ENCODE measurements at places on chromosomes 11 and 22. TPM values are rescaled to one million over a fixed set of nuclear protein-coding genes. Genes with fewer than 3 reads are reported as not detected.

GRCh38 chr11:206002-206384, 1.2 kb downstream of the BET1L start:
- peak overlapping the region; percentile 96 for H3K4me3 ChIP-seq
- peaks cover 48% of the 10 kb centered on the region for H3K36me3 ChIP-seq
- peak; percentile 15 for DNase-seq
- H3K27ac ChIP-seq, result peak overlapping the region; percentile 95

DNA sequence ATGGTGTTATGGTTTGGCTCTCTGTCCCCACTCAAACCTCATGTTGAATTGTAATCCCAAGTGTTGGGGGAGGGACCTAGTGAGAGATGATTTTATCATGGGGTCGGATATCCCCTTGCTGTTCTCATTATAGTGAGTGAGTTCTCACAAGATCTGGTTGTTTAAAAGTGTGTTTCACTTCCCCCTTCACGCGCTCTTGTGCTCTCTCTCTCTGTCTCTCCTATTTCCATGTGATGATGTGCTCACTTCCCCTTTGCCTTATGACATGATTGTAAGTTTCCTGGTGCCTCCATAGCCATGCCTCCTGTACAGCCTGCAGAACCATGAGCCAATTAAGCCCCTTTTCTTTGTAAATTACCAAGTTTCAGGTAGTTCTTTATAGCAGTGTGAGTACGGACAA, 765.1 kb downstream of the KCNA4 start:
- H3K36me3 ChIP-seq, result no peaks in the 10 kb centered on the region
- no peak overlapping the region for H3K4me3 ChIP-seq
- H3K27me3 ChIP-seq, result no peaks in the 10 kb centered on the region
- no peak for DNase-seq
- no peak overlapping the region for H3K27ac ChIP-seq

The BACE1 gene
- 0.96 TPM for total RNA-seq

The OR5A1 gene
- total RNA-seq, result not detected

DNA sequence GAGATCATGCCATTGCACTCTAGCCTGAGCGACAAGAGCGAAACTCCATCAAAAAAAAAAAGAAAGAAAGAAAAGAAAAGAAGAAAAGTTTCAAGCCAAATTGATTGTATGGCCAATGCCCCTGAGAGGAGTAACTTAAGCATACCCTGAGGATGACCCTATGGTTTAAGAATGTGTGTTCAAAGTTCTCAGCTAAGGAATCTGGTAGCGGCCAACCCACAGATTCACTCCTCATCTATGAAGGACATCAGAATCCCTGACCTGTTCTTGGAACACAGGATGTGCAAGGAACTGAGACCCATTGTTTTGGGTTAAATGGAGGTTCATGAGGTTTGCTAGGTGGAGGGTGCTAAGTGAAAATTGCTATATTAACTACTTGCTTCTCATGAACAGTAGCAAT, 18.1 kb downstream of the IZUMO1R start:
- DNase-seq, result no peak
- no peaks in the 10 kb centered on the region for H3K36me3 ChIP-seq
- H3K27ac ChIP-seq, result no peak overlapping the region
- no peak overlapping the region for H3K4me3 ChIP-seq

The PAX6 gene
- total RNA-seq, result not detected

DNA sequence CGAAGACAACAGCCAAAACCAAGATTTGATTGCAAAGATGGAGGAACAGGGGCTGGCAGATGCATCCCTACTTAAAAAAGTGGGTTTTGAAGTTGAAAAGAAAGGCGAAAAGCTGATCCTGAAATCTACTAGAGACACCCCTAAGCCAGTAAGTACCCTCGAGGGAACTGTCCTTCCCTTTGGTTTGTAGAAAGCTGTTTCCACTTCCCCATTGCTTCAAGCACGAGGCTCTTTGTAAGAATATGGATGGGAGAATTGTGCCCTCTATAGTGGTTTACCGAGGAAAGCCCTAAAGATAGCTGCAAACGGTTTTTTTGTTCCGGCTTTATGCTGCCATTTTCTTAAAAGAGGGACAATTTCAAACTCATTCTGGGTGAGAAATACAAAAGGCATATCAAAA, 133.9 kb downstream of the WNT7B start:
- H3K36me3 ChIP-seq, result peaks cover 21% of the 10 kb centered on the region
- no peak overlapping the region for H3K4me3 ChIP-seq
- peaks cover 4% of the 10 kb centered on the region for H3K4me1 ChIP-seq
- H3K27ac ChIP-seq, result no peak overlapping the region
- no peak for DNase-seq

DNA sequence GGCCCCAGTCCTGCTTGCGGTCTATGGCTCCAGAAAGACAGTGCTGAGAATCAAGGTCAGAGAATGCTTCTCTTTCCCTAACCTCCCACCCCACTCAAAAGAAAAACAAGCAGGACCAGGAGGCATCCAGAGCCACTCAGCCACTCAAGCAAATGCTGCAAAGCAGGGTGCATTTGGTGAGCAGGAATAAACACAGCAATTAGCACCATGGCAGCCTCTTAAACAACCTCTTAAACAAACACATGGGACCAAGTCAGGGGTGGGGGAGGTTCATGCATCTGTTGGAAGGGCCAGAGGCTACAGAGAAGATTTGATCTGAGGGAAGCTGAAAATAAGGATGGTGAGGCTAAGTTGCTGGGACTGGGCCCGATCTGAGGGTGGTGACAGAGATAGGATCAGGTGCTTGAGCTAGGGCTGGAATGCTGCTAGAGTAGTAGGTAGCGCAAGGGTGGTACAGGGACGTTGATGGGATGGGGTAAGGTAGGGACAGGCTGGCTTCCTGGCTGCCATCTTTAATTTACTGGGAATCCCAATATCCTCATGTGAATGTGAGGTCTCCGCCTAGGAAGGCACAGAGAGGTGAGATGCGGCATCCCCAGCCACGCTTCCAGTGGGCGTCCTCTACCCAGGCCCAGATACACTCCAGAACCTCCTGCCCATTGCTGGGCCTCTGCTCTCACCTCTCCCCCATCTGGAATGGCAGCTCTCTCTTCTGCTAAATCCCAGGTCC, 26.6 kb upstream of the LMO1 start:
- peaks cover 2% of the 10 kb centered on the region for H3K27me3 ChIP-seq
- no peak for DNase-seq
- H3K36me3 ChIP-seq, result no peaks in the 10 kb centered on the region
- H3K4me3 ChIP-seq, result no peak overlapping the region

GRCh38 chr22:50141891-50142363, 28.6 kb upstream of the PANX2 start:
- no peaks in the 10 kb centered on the region for H3K36me3 ChIP-seq
- peaks cover 23% of the 10 kb centered on the region for H3K27me3 ChIP-seq
- DNase-seq, result no peak

DNA sequence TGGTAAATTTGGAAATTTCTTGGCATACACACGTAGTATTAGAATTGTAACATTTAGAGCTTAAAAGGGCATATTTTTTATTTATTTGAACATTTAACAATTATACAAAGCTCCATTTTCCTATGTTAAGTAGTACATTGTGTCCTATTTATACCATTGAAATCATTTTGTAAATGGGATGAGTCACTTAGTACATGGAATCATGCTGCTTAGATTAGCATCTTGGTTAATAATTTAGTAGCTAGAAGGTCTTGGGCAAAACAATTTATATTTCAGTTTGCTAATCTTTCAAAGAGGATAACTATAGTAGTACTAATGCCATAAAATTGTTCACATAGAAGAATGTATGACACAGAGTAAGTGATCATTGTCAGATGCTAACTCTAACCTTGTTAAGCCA, 450.1 kb upstream of the LUZP2 start:
- DNase-seq, result no peak
- H3K36me3 ChIP-seq, result no peaks in the 10 kb centered on the region
- no peaks in the 10 kb centered on the region for H3K27me3 ChIP-seq
- no peaks in the 10 kb centered on the region for H3K4me1 ChIP-seq
- no peak overlapping the region for H3K4me3 ChIP-seq
- no peak overlapping the region for H3K27ac ChIP-seq

- H3K27ac ChIP-seq, result peak overlapping the region; percentile 33
- no peaks in the 10 kb centered on the region for H3K27me3 ChIP-seq
- H3K36me3 ChIP-seq, result peaks cover 18% of the 10 kb centered on the region
- peaks cover 33% of the 10 kb centered on the region for H3K4me1 ChIP-seq
Observed at GRCh38 chr22:37893583-37893983, 12.5 kb upstream of the MICALL1 start.

GRCh38 chr22:30297991-30298701, 8.8 kb upstream of the CASTOR1 start:
- H3K4me1 ChIP-seq, result peaks cover 33% of the 10 kb centered on the region
- peak overlapping the region; percentile 25 for H3K27ac ChIP-seq
- H3K36me3 ChIP-seq, result peaks cover 69% of the 10 kb centered on the region
- H3K27me3 ChIP-seq, result no peaks in the 10 kb centered on the region

- no peak overlapping the region for H3K27ac ChIP-seq
- peaks cover 58% of the 10 kb centered on the region for H3K27me3 ChIP-seq
- H3K4me3 ChIP-seq, result no peak overlapping the region
- H3K36me3 ChIP-seq, result peaks cover 5% of the 10 kb centered on the region
Observed at GRCh38 chr11:22344081-22344480, 5.9 kb downstream of the SLC17A6 start.

DNA sequence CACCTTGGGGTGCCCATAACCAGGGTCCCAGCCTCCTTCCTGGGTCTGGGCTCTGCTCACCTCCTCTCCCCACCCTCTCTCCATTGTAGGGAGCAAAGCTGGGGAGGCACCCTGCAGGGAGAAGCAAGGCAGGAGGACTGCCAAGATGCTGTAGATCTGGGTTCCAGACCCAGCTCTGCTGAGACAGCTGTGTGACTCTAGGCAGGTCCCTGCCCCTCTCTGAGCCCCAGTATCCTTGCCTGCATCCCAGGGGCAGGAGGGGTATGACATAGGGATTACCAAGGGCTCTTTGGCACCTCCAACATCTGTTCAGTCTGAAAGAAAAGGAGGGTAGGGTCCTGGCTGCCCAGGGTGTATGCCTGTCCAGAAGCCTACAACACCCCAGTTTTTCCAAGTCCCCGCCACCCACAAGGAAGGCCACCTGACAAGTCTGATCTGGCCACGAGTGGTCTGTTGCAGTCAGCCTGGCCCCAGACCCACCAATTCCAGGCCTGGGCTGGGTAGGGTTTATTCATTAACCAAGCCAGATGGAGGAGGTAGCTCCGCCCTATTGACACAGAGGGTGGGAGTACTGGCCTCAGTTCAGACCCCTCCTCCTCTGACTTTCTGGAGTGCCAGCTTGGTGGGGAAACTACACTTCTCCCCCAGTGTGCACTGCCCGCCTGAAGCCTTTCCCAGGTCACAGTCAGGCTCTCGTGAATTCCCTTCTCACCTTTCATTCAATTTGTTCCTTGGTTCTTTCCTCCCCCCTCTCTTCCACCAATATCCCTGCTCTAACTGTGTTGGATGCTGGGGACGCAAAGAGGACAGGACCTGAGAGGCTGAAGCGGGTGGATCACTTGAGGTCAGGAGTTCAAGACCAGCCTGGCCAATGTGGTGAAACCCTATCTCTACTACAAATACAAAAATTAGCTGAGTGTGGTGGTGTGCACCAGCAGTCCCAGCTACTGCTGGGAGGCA, 15.0 kb downstream of the STARD10 start:
- no peak overlapping the region for H3K4me3 ChIP-seq
- peaks cover 15% of the 10 kb centered on the region for H3K4me1 ChIP-seq
- H3K36me3 ChIP-seq, result no peaks in the 10 kb centered on the region
- H3K27me3 ChIP-seq, result peaks cover 11% of the 10 kb centered on the region
- no peak overlapping the region for H3K27ac ChIP-seq

DNA sequence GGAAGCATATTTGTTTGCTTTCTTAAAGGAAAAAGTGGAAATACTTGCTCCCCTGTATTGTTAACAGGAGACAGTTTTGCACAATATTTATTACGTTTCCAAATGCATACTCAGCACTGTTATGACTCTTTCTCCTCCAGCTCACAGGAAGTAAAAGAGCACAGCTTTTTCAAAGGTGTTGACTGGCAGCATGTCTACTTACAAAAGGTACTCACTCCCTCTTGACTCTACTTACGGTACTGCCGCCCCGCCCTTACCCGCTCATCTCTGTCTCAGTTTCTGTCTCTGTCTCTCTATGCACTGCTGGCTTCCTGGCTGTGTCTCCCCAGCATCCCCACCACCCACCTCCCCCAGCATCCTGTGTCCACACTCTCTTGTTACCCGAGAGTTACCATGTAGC, 32.2 kb upstream of the MYO18B start:
- peak overlapping the region; percentile 70 for H3K27ac ChIP-seq
- H3K27me3 ChIP-seq, result no peaks in the 10 kb centered on the region
- DNase-seq, result peak; percentile 69
- H3K4me3 ChIP-seq, result no peak overlapping the region
- H3K36me3 ChIP-seq, result peaks cover 65% of the 10 kb centered on the region
- peaks cover 43% of the 10 kb centered on the region for H3K4me1 ChIP-seq

DNA sequence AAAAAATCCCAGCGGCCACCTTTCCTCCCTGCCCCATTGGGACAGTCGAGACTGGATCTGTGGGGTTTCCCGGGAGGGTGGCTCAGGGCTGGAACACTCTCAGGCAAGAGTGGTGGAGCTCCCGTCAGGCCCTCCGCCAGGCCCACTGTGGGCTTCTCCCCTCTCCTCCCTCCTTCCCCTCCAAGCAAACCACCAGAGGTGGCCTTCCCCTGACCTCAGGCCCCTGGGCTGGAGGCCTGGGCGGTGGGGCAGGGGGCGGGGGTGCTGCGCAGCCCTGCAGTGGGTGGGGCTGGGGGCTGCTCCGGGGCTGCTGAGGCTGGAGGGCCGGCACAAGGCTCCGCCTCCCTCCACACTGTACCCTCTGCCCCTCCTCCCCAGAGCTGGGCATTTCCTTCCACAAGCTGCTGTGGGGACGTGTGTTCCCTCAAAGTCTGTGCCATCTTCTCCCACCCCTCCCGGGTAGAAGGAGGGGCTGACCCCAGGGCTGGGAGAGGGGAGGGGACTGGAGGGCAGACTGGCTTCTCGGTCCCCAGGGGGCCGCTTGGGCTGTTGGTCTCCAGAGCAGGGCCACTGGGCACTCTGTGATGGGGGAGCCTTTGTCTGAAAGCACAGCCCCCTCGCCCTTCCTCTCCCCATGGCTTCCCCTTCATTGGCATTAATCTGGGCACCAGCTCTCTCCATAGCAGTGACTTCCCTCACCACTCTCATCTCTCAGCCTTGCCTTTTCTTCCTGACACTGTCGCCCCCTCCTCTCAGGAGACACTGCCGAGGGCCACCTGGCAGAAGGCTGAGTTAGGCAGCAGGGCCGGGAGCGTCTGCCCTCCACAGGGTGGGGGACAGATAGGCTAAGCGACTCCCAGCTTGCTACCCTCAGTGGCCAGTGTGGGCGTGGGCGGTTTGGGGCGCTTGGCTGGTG, 7.1 kb downstream of the RCOR2 start:
- no peaks in the 10 kb centered on the region for H3K27me3 ChIP-seq
- no peak overlapping the region for H3K27ac ChIP-seq
- H3K4me3 ChIP-seq, result no peak overlapping the region
- no peaks in the 10 kb centered on the region for H3K4me1 ChIP-seq
- H3K36me3 ChIP-seq, result peaks cover 19% of the 10 kb centered on the region
- no peak for DNase-seq

The MMP10 gene
- 0.58 TPM for total RNA-seq

- no peaks in the 10 kb centered on the region for H3K4me1 ChIP-seq
- no peaks in the 10 kb centered on the region for H3K36me3 ChIP-seq
- H3K27ac ChIP-seq, result no peak overlapping the region
- H3K27me3 ChIP-seq, result no peaks in the 10 kb centered on the region
- H3K4me3 ChIP-seq, result no peak overlapping the region
Observed at GRCh38 chr11:57116654-57117053, 65.1 kb upstream of the LRRC55 start.

The DUSP8 gene
- 2.7 TPM for total RNA-seq

The PGR gene
- not detected for total RNA-seq

GRCh38 chr11:20066013-20066782, 94.1 kb downstream of the DBX1 start:
- H3K4me3 ChIP-seq, result no peak overlapping the region
- no peaks in the 10 kb centered on the region for H3K36me3 ChIP-seq
- no peaks in the 10 kb centered on the region for H3K4me1 ChIP-seq
- no peak overlapping the region for H3K27ac ChIP-seq
- DNase-seq, result no peak

The SLC22A6 gene
- total RNA-seq, result not detected

The OR56A1 gene
- total RNA-seq, result not detected

All from activated CD4-positive, alpha-beta memory T cell treated with anti-CD3 and anti-CD28 coated beads, Interleukin-2, amount 10 ng/mL, durations not matched to agents 7 days and 5 days (primary cell).